ENCODE measurements at places on chromosomes 12 and 14.

- DNase-seq, result no peak
These were observed 68.7 kb upstream of the PWP1 start for GRCh38 chr12:107616941-107617340.

GRCh38 chr14:64244279-64244678, 49.9 kb downstream of the ESR2 start:
- no peak for DNase-seq

DNA sequence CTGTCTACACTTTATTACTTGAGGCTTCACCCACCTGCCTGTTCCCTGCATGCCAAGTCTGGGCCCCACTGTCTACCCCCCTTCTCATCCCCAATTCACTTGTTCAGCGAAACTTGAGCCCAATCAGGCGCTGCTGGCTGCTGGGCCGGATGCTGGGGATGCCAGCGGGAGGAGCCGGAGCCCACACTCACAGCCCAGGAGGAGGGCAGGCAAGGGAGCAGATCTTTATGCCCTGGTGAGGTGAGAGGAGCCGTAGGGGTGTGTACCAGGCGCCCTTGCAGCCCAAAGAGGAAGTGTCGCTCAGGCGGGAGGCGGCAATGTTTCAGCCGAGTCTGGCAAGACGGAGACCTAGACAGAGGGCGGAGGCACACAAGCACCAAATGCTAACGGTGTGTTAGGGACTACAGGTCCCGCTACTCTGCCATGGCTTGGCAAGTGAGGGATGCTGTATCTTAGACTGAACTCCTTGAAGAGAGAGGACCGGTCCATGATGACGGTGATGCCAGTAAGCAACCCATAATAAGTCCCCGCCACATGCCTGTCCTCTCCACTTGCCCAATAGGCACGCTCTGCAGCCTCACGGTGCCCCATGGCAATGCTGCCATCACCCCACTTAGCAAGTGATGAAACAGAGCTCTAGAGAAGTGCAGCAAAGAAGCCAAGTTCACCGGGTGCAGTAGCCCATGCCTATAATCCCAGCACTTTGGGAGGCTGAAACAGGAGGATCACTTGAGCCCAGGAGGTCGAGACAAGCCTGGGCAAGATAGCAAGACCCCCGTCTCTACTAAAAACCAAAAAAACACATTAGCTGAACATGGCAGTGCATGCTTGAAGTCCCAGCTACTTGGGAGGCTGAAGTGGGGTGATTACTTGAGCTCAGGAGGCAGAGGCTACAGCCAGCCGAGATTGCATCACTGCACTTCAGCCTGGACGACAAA, 41.6 kb downstream of the LRRC74A start:
- peak; percentile 63 for DNase-seq

DNA sequence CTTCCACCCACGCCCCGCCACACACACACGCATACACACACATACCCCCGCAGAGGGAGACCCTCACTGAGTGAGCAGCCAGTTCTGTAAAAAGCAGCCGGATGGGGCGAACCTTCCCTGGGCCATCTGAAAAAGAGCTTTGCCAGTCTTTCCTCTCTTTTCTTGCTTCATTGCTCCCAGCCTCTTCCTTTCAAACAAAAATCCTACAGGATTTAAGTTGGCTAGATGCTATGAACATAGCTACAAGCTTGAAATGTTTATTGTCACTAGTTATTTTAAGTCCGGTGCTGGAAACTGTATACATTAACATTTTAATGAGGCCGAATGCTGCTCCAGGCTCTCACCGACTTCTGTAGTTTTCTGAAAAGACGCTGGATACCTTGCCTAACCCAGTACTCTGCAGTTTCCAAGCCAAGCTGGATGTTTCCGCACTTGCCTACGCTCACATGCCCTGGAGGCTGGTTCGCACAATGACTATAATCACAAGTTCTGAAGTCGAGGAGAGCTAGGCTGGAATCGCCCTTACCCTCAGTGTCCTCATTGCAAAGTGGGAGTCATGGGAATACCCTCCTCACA, 39.2 kb downstream of the LTBP2 start:
- DNase-seq, result no peak

DNA sequence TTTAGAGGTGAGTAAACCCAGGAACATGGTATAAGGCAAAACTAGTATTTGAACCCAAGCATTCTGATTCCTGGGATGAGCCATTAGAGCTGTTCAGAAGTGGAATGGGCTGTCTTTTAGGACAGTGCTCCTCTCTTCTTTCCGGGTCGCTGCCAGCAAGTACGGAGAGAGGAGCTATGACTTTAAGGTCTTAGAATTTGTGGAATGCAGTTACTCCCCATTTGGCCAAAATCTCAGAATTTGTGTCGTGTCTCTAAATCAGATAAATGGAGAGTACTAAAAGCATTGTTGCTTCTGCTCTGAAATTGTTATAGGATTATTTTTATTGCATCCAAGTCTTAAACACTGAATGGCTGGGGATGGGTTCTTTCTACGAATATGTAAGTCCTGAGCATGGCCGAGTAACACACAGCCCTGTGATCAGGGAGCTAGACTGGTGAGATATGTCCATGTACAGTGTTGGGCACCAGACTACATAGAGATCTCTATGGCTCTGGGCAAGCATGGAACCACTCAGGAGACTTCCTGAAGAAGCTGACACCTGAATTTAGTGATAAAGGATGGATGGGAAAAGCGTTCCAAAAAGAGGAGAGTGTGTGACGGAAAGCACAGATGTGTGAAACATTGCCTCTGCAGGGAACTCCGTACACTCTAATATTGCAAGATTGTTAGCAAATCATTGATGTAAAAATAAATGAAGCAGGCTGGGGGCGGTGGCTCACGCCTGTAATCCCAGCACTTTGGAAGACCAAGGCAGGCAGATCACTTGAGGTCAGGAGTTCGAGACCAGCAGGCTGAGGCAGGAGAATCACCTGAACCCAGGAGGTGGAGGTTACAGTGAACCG, 184.7 kb downstream of the SRGAP1 start:
- no peak for DNase-seq

DNA sequence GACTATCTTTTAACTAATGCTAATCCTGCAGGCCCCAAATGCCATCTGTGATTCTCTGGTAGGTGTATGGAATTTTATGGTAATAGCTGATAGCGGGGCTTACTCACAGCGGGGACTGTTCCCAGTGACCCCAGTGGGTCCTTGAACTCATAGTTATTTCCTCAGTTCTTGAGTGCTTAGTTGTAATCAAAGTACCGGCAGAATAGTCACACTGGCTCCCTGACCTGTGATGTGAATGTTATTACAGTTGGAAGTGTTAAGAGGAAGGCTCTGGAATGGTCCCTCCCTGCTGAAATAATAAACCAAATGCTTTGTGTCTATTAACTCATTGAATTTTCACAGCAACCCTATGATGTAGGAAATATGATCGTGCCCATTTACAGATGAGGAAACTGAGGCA, 78.3 kb downstream of the NDUFA12 start:
- no peak for DNase-seq

DNA sequence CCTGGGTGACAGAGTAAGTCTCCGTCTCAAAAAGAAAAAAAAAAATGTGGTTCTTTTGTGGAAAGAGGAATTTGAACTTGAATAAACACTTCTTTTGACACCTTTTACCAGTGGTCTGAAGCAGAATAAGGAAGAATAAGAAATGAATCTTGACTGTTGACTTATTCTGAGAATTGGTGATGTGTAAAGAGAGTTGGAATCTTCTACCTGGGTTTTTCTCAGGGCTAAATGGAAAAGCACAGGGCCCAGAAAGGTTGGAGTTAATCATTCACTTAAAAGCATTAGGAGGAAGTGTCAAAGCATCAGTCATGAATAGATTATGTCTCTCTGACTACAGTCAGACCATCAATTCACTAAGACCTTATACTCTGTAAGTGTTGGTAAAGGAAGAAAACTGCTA, 13.9 kb downstream of the PNMA1 start:
- no peak for DNase-seq

DNA sequence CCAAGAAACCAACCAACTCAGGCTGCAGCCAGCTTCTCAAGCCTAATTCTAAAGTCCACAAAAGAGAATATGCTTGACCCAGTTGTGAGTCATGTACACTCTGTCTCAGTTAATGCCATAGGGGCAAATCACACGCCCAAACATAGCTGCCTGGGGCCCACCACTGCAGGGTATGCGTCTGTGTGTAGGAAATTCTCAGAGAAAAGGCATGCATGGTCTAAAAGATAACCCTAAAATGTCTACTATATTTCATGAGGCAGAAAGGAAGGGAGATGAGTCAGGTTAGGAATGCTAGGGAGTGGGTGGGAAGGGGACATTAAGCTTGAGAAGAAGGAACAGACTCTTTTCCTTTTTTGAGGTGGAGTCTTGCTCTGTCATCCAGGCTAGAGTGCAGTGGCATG, 22.3 kb upstream of the SPTLC2 start:
- no peak for DNase-seq

- no peak for DNase-seq
These were observed 659.0 kb upstream of the TBX3 start for GRCh38 chr12:115343008-115343407.

DNA sequence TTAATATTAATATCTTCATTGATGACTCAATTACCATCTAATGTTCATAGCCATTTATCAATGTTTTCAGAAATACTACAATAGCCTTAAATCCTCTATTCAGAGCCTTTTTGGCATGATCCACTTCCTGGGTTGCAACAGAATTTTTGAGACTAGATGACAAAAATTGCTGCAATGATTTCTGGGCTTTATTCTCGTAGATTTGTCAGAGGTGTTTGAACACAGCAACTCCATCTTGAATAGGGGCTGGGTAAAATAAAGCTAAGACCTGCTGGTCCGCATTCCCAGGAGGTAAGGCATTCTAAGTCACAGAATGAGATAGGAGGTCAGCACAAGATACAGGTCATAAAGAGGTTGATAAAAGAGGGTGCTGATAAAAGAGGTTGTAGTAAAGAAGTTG, 165.8 kb upstream of the CNOT2 start:
- no peak for DNase-seq

DNA sequence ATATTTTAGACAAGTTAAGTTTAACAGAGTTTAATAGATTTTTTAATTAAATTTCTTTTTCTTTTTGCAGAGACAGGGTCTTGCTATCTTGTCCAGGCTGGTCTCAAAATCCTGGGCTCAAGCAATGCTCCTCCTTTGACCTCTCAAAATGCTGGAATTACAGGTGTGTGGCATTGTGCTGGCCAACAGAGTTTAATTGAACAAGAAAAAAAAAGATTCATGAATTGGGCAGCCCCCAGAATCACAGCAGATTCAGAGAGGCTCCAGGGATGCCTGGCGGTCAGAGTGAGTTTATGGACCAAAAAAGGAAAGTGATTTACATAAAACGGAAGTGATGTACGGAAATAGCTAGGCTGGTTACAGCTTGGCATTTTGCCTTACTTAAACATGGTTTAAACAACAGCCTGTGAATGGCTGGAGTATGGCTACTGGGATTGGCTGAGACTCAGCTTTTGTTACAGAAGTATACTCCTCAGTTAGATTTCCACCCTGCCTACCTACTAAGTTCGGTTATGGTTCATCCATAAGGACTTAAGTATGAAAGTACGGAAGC, 14.5 kb upstream of the TESPA1 start:
- DNase-seq, result no peak

DNA sequence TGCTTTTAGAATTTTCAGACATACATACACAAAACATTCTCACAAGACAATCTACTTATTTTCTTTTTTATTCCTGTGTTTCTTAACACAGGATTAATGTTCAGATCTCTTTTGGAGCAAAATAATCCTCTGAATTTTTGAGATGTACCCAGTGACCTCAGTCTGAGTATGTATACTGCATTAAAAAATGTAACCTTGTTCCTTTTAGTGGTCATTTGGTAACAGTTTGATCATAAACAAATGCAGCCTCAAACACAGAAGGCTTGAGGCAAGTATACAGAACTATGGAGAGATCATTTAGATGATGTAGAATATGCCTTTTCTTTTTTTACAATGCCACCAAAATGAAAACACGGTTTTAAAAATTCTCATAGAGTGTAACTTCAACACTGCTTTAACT, 9.7 kb downstream of the HIF1A start:
- DNase-seq, result no peak

DNA sequence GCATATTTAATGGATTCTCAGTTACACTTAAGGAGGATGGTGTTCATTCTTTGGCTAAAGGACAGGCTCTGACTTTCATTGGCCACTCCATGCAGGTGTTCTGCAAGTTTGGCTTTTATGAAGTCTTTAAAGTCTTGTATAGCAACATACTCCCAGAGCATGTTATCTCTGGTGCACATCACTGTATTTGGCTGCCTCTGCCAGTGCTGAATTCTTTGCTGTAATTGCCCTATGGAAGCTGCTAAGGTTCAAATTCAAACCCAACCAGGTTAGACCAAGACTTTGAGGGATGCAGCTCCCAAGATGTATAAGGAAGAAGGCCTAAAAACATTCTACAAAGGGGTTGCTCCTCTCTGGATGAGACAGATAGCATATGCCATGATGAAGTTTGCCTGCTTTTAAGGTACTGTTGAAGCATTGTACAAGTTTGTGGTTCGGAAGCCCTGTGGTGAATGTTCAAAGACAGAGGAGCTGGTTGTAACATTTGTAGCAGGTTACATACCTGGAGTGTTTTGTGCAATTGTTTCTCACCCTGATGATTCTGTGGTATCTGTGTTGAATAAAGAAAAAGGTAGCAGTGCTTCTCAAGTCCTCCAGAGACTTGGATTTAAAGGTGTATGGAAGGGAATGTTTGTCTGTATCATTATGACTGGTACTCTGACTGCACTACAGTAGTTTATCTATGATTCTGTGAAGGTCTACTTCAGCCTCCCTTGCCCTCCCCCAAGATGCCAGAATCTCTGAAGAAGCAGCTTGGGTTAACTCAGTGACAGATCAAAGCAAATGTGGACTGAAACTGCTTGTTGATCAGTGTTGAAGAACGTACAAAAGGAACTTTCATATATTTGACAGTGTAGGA, 19.4 kb downstream of the TMEM116 start:
- DNase-seq, result no peak

DNA sequence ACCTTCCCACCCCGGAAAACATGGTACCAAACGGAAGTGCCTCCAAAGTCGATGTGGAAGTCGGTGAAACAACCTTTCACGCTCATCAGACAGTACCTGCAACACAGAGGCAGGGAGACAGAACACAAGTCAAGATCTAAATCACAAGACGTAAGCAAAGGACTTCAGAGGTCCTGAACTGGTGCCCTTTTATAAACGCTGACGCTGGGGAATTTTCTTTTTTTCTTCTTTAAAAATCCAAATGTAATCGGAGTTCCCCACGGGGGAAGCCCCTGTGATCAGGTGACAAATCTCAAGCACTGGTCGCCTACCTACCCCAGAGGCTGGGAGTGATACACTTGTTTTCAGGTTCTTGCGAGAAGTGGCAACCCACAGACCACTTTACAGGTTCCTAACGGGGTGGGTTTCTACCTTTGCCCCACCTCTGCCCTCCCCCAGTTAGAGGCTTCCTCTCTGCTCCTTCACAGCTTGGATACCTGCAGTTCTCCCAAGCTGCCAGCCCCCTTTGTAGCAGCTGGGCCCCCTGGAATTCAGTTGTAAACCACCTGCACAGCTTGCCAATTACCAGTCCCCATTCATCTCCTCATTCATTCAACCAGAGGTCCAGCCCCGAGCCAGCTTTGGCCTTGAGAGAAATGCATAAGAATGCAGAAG, 46.2 kb downstream of the KDM2B start:
- peak; percentile 71 for DNase-seq

GRCh38 chr12:56521590-56522371, at the start of gene RBMS2:
RBMS2 (plus strand) TSS chr12:56521820; CDS start chr12:56522024, 204 bp downstream.
- DNase-seq, result peak; percentile 54
